IMR-90 (cell line): ENCODE measurements at places on chromosomes 6 and 20.

GRCh38 chr20:23441850-23442313 is 2.4 kb downstream of the CSTL1 start:
- DNase-seq: peak; percentile 72

DNA sequence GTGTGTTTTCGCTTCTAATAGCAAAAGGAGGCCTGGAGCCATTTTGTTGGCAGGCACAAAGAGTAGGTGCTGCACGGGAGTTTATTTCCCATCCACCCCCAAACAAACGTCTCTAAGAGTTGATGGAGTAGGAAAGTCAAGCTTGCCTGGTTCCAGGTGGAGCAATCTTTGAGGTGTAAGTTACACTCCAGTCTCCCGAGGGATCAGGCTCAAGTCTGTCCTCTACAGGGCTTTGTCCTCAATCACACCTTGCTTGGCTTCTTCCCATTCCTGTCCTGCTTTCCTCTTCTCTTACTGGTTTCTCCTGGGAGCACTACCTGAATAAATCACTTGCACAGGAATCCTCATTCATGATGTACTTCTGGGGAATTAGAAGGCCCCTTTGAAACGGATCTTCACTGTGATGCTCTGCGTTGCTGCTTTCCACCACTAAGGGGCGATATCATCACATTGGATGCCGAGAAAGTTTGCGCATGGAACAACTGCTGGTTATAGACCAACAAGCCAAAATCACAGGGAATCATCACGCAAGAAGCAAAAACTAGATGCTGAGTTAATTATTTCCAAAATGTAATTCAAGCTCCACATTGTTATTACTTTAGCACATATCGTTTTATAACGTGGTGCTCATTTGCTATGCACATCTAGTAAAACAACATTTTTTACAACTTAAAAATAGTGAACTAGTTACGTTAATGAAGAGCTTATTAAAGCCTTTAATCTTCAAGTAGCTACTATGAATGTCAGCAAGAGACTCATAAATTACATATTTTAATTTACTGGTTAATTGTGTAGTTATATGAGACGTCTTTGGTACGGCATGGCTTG is 156.8 kb downstream of the DNAH8 start:
- peak; percentile 36 for DNase-seq

- no peak for DNase-seq
Measured at GRCh38 chr6:147793871-147794643, 285.6 kb downstream of the SAMD5 start.

- no peak for DNase-seq
Measured at GRCh38 chr20:51510169-51510568, 32.4 kb downstream of the NFATC2 start.

DNA sequence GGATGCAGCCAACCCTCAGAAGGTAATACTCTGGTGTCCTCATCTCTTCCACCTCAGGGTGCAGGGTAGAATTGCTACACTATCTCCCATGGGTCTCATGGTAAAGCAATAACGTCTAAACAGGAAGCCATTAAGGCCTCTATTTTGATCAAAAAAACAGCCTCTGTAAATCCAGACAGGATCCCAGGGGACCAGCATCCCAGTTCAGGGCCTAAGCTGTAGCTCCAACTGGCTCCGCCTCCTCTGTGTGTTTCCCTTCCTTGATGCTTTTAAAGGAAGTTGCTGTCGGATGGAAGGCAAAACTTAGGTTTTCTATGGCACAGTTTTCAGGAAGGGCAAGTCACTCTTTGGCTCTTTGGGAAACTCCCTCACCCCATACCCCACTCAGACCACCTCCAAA is 222.0 kb downstream of the MAFB start:
- DNase-seq: no peak

- DNase-seq: peak; percentile 90
Measured at GRCh38 chr6:166032366-166033200, 135.1 kb downstream of the TBXT start.

GRCh38 chr20:48823960-48824498 is 3.8 kb downstream of the PREX1 start:
- peak; percentile 65 for DNase-seq

- DNase-seq: no peak
Measured at GRCh38 chr20:4051413-4052138, 36.2 kb upstream of the RNF24 start.

DNA sequence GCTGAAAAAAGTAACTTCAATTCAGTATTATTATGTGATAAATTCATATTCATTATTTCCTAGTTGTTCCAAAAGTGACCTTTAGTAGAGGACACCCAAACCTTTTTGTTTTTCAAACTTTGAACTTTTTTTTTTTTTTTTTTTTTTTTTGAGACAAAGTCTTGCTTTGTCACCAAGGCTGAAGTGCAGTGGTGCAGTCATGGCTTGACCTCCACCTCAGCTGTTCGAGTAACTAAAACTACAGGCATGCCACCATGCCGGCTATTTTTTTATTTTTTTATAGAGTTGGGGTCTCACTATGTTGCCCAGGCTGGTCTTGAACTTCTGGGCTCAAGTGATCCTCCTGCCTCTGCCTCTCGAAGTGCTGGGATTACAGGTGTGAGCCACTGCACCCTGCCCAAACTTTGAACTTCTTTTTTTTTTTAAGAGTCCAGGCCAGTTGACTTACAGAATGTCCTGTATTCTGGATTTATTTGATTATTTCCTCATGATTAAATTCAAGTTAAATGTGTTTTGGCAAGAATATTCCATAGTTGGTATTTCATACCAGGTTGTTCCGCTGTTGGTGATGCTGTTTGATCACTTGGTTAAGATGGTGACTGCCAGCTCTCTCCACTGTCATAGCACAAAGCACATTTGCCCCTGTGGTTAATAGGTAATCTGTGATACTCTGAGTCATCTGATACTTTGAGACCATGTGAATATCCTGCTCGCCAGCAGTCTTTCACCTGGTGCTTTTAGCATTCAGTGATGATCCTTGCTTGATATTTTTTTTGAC is 48.0 kb downstream of the VAPB start:
- no peak for DNase-seq
